Activated CD8-positive, alpha-beta memory T cell treated with anti-CD3 and anti-CD28 coated beads, Interleukin-2, amount 50 U/mL, for 4 hours (primary cell): ENCODE measurements at places on chromosomes 4 and X.

GRCh38 chr4:136634121-136634520, 898.2 kb downstream of the PCDH18 start:
- no peak for DNase-seq

GRCh38 chr4:101127176-101127790, 220.0 kb downstream of the PPP3CA start:
- DNase-seq = no peak

DNA sequence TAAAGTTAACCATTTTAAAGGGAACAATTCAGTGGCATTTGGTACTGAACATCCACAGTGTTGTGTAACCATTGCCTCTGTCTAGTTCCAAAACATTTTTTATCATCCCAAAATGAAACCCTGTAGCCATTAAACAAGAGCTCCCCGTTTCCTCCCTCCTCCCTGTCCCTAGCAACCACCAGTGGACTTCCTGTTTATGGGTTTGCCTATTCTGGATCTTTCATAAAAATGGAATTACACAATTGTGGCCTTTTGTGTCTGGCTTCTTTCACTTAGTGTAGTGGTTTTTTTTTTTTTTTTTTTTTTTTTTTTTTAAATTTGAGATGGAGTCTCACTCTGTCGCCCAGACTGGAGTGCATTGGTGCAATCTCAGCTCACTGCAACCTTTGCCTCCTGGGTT, 11.6 kb downstream of the RBMX2 start:
- no peak for DNase-seq

DNA sequence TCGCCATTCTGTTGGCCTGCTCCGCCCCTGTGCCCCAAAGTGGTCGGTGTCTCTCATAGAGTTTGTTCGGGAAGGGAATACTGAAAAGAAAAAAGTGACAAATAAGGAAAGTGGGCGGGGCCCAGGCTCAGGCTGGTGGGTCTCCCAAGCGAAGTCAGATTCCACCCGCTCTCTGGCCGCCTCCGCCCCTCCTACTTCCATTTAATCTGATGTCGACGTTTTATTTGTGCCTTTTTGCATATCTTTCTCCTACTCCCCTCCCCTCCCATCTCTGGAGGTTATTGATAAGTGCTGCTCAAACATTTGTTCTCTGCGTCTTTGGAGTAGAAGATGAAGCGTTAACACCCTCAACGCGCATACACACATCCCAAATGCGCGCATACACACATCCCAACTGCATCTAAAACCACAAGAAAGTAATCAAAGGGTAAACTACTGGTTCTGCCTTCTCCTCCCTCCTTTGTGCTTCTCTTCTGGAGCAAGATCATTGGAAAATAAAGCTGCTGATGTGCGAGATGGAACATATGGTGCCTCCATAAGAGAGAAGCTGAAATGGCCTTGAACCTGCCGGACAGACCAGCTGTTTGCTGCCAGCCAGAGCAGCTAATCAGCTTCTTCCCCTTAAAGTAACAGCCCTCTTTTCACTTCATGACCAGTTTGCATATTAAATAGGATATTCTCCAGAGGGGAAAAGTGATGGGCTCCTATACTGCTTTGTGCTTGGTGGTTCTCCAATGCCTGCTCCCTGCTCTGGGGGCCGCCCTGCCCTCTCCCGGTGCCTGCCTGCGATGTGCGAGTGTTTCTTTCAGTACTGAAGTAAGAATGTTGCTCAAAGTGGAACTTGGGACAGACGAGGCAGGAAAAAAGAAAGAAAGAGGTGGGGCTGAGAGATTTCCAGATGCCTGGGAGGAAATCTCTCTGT, 3.1 kb downstream of the MAMLD1 start:
- DNase-seq = no peak

GRCh38 chr4:121200795-121201472, 36.8 kb upstream of the TNIP3 start:
- no peak for DNase-seq

DNA sequence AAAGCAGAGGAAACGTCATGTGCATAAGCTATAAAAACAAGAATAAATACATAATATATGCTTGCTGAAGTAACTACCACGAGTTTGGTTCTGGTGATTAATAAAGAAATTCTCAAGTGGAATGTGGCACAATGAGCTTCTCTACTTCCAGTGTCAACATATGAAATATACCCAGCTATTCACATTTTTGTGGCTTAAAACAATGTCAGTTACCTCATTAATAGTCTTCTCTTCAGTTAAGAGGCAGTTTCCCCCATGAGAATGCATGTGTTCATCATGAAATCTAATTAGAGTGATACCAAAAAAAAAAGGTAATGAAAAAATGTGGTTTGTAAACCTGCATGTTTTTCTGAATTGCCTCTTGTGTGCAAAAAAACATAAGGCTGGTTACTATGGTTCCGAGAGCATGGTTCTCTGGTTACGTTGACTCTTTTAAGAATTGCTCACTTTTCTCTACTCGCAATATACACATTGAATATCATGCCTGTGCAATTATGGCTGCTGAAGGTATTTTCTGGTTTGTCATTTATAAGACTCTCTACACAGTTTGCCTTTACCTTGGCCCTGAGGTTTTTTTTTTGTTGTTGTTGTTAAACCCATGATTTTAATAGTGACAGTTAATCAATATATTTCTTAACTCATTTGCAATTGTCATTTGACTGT, 108.2 kb downstream of the PCDH7 start:
- no peak for DNase-seq

DNA sequence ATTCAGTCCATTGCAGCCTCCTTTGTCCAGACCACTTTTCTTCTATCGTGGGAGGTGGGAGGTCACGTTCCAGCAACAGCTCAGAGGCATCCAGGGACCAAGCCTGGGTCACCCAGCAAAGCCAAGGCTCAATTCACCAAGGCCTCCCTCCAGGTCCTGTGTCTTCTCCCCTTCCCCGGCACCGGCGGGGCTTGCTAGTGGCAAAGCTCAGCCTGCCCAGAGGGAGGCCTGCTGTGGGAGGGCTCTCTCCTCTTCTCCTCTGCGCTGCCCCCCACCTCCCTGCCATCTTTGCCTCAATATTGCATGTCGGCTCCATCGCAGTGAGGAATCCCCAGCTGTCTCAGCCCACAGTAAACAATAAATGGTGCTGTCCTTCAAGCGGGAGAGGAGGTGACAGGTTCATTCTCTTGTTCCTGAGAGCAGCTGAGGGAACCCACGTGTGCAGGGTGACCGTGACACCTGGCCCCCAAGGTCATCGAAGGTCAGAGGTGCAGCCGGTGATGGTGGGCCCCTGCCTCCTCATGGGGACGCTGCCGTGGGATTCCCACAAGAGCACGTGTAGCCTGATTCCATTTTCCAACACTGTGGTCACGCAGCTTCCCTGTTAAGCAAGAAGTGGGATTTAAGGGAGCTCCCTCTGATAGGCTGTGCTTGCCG, 111.5 kb upstream of the PSAPL1 start:
- no peak for DNase-seq

DNA sequence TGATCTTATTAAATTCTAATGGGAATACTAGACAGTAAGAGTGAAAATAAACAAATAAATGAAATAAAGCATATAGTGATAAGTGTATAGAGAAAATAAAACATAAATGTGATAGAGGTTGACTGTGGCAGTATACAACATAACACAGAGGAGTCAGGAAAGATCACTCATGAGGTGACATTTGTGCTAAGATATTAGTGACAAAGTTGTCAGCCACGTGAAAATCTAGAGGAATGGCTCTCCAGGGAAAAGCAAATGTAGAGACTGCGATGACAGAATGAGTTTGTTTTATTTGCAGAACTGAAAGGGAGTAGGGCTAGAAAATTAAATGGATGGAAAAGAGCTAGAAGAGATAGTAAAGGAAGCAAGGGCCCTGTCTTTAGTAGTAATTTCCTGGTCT, 72.8 kb upstream of the GABRA2 start:
- no peak for DNase-seq

DNA sequence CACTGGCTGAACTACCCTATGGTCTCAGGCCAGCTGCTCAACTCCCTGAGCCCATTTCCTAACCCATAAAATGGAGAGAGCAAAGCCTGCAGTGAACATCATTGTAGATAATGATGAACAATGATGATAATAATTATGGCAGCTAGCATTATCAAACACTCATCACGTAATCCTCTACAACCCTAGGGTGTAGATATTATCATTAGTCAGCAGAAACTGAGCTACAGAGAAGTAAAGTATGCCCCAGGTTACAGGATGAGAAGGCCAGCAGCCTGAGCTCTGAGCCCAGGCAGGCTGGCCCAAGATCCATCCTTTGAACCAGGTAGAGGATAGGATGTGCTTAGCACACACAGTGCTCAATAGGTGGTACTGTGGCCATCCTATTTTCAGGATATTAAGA, 43.2 kb downstream of the REELD1 start:
- no peak for DNase-seq

- DNase-seq = no peak
These were observed 60.1 kb downstream of the TSC22D3 start for GRCh38 chrX:107715331-107716117.
